ENCODE measurements at places on chromosomes 2 and 18. TPM values are rescaled to one million over a fixed set of nuclear protein-coding genes. Genes with fewer than 3 reads are reported as not detected.

- H3K4me1 ChIP-seq, result peaks cover 28% of the 10 kb centered on the region
- DNase-seq, result no peak
- peaks cover 12% of the 10 kb centered on the region for H3K36me3 ChIP-seq
- H3K4me3 ChIP-seq, result no peak overlapping the region
These were observed 137.4 kb downstream of the HNMT start for GRCh38 chr2:138101718-138102117.

GRCh38 chr18:56257205-56257604 is 381.2 kb downstream of the TXNL1 start:
- no peak for DNase-seq
- peak overlapping the region; percentile 48 for H3K27ac ChIP-seq
- H3K36me3 ChIP-seq, result peaks cover 1% of the 10 kb centered on the region

GRCh38 chr2:73986085-73986681 is 1.5 kb downstream of the TET3 start:
- H3K27me3 ChIP-seq, result peaks cover 8% of the 10 kb centered on the region
- no peak for DNase-seq
- H3K4me3 ChIP-seq, result peak overlapping the region; percentile 77
- H3K27ac ChIP-seq, result peak overlapping the region; percentile 92

- no peak overlapping the region for H3K4me3 ChIP-seq
- peaks cover 2% of the 10 kb centered on the region for H3K4me1 ChIP-seq
- no peak overlapping the region for H3K27ac ChIP-seq
- no peaks in the 10 kb centered on the region for H3K36me3 ChIP-seq
- no peak for DNase-seq
These were observed 30.4 kb upstream of the MGAT4A start for GRCh38 chr2:98761267-98761781.

GRCh38 chr2:226531061-226531810 is 268.4 kb downstream of the IRS1 start:
- no peaks in the 10 kb centered on the region for H3K27me3 ChIP-seq
- no peak for DNase-seq
- H3K27ac ChIP-seq, result peak overlapping the region; percentile 81

DNA sequence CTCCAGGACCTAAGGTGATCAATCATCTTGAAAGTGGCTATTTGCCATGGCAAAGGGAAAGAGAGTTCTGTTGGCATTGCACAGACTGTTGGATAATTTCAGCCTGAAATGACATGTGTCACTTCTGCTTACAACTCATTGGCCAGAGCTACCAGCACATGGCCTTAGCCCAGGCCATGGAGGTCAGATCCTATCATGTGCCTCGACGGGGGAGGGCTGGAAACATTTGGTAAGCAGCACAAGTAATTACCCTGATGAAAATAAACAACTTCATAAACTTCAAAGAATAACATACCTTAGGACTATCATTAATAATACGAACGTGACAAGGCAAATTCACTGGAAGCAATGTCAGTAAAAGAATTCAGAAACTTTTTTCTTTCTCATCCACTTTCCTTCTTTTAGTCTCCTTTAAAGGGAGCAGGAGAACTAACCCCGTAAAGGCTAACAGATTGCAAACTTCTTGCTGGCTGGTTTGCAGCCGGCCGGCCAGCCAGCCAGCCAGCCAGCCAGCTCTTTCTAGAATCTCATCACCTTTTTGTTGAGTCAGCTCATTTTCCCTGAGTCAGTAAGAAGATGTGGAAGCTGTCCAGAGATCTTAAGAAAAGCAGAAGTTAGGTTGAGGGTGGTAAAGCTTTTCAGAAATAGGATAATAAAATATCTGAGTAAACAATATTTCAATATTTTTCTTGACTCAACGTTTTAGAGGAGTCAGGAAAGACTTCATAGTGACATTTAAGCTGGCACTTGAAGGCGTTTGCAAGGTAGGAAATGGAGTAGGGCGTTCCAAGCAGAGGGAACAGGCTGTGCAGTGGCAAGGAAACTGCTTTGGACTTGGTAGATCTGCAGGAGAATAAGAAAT is 31.9 kb downstream of the CNRIP1 start:
- H3K27me3 ChIP-seq, result peaks cover 10% of the 10 kb centered on the region
- peaks cover 38% of the 10 kb centered on the region for H3K4me1 ChIP-seq
- no peak overlapping the region for H3K4me3 ChIP-seq
- no peaks in the 10 kb centered on the region for H3K36me3 ChIP-seq
- DNase-seq, result no peak

DNA sequence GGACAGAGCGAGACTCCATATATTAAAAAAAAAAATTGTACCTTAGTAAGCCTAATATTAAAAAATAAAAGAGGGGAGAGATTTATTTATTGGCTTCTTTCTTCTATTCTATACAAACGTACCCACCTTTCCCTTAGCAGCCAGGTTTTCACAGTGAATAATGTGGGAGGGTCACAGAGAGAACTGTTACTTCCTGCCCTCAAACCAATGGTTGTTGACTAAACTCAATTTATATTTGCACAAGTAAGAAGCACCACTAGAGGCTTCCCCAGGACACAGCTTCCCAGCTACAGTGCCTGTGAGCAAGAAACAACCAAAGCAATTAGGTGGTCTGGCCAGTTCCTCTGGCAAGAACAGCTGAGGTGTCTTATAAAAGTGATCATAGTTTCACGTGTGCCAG is 28.9 kb upstream of the GALR1 start:
- H3K4me3 ChIP-seq, result no peak overlapping the region
- peaks cover 32% of the 10 kb centered on the region for H3K27me3 ChIP-seq
- H3K27ac ChIP-seq, result no peak overlapping the region
- no peak for DNase-seq
- no peaks in the 10 kb centered on the region for H3K4me1 ChIP-seq

The SLC11A1 gene
- 0.76 TPM for total RNA-seq
